Stomach (tissue), 19 donors: ENCODE measurements at places on chromosomes 2 and 18. TPM values are rescaled to one million over a fixed set of nuclear protein-coding genes. Genes with fewer than 3 reads are reported as not detected.

Gene ZNF892
- total RNA-seq, result 6.1 TPM

Gene CAPN14
- 1.3 TPM for total RNA-seq

Gene C2orf78
- total RNA-seq, result not detected

Gene MERTK
- 6.1 TPM for total RNA-seq

Gene COL4A4
- total RNA-seq, result 3.5 TPM

Gene CDK15
- total RNA-seq, result 3.6 TPM

Gene MGAT5
- 125 TPM for total RNA-seq

Gene LOXL3
- 11.6 TPM for total RNA-seq

GRCh38 chr18:77560341-77560992 is 310.8 kb downstream of the GALR1 start:
- no peak overlapping the region for H3K4me3 ChIP-seq
- no peak for DNase-seq
- H3K4me1 ChIP-seq, result no peaks in the 10 kb centered on the region
- H3K27me3 ChIP-seq, result no peaks in the 10 kb centered on the region

- H3K27ac ChIP-seq, result no peak overlapping the region
- H3K36me3 ChIP-seq, result no peaks in the 10 kb centered on the region
- DNase-seq, result no peak
- H3K27me3 ChIP-seq, result no peaks in the 10 kb centered on the region
These were observed 182.8 kb upstream of the RAB12 start for GRCh38 chr18:8426401-8426800.

- no peaks in the 10 kb centered on the region for H3K27me3 ChIP-seq
- peaks cover 19% of the 10 kb centered on the region for H3K36me3 ChIP-seq
- no peak for DNase-seq
- no peak overlapping the region for H3K4me3 ChIP-seq
These were observed 89.9 kb upstream of the TMEM247 start for GRCh38 chr2:46389417-46389916.

DNA sequence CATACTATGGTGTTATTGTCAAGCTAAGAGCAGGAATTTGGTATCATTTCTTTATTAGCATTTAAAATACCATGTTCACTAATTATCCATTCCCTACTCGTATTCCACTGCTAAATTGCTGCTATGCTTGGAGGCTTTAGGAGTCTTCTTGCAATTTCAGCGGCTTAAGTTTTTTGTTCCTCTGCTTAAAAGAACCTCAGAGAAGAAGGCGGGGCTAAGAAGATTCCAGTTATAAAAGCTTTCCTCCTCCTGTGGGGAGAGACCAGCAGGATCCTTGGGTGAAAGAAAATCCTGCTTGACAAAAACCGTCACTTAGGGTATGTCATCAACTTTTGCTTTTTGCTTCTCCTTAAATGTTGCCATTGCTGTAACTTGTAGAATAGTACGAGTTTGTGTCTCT is at the start of gene TRPM8:
TSS of gene TRPM8 (plus strand) at position 258 of the 400 bp plus-strand sequence. CDS start 9,165 bp downstream, outside the sequence.
- H3K4me3 ChIP-seq, result no peak within 1 kb of the TSS
- DNase-seq, result no peak
- peaks cover 18% of the 10 kb centered on the region for H3K27me3 ChIP-seq
- H3K4me1 ChIP-seq, result no peaks in the 10 kb centered on the region

DNA sequence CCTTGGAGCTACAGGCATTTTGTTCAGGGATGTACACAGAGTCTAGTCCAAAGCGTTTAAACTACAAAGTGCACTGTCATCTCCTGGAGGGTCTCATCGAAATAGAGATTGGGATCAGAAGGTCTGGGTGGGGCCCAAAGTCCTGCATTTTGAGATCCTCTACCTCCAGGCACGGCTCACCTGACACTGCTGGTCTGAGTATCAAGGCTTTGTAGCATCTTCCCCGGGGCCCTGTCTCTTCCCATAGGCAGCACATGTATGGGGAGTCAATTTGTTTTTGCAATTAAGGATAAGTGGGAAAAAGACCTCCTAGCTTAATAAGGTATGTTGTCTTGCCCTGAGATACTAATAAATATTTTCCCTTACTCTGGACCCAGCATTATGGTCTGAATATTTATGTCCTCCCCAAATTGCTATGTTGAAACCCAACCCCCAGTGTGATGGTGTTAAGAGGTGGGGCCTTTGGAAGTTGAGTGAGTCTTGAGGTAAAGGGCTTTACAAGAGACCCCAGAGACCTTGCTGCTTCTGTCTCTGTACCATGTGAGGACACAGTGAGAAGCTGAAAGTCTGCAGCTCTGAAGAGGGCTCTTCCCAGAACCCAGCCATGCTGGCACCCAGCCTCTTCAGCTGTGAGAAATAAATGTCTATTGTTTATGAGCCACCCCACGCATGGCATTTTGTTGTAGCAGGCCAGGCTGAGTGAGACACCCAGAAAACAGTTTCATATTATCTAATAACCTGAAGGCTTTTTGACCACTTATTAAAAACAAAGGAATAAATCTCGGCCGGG is 258.7 kb upstream of the HS6ST1 start:
- H3K4me3 ChIP-seq, result no peak overlapping the region
- H3K4me1 ChIP-seq, result no peaks in the 10 kb centered on the region
- no peak overlapping the region for H3K27ac ChIP-seq
- no peaks in the 10 kb centered on the region for H3K36me3 ChIP-seq

GRCh38 chr2:368386-368785 is 80.5 kb upstream of the ALKAL2 start:
- H3K27ac ChIP-seq, result no peak overlapping the region
- DNase-seq, result no peak
- no peaks in the 10 kb centered on the region for H3K4me1 ChIP-seq
- H3K27me3 ChIP-seq, result no peaks in the 10 kb centered on the region
- H3K36me3 ChIP-seq, result no peaks in the 10 kb centered on the region

DNA sequence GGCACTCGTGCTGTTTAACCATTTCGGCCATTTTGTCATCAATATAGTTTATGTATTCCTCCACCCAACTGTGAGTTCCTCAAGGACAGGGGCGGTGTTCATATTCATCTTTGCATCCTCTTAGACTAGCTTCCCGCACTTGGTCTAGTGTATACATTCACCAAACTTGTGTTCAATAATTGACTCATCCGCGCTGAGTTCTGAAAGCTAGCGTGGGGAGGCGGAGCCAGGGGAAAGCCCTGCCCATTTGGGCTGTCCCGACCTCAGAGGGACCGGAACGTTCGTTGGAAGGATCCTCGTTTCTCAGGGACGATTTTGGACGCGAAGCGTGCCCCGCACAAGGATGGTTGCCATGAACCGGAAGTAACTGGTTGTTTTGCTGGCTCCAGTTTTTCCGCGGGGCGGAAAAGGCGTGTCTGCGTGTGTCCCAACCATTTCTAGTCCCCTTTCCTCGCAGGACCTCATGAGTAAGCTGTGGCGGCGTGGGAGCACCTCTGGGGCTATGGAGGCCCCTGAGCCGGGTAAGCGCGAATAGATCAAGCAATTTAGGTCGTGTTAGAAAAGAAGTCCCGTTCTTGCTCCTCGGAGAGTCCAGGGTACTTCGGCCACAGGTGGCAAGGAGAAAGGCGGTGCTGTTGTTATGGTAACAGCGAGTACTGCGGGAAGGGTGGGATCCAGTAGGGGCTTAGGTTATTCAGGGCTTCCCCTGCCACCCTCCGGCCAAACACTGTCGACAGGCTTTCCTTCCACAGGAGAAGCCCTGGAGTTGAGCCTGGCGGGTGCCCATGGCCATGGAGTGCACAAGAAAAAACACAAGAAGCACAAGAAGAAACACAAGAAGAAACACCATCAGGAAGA is at the start of gene INO80B:
TSS of gene INO80B (plus strand) at position 434 of the 858 bp plus-strand sequence. CDS start at position 464, 30 bp downstream.
- DNase-seq, result peak; percentile 99
- no peaks in the 10 kb centered on the region for H3K27me3 ChIP-seq
- H3K36me3 ChIP-seq, result no peaks in the 10 kb centered on the region
- peak within 1 kb of the TSS; percentile 68 for H3K4me3 ChIP-seq
- peaks cover 45% of the 10 kb centered on the region for H3K4me1 ChIP-seq
- peak within 1 kb of the TSS; percentile 72 for H3K27ac ChIP-seq

DNA sequence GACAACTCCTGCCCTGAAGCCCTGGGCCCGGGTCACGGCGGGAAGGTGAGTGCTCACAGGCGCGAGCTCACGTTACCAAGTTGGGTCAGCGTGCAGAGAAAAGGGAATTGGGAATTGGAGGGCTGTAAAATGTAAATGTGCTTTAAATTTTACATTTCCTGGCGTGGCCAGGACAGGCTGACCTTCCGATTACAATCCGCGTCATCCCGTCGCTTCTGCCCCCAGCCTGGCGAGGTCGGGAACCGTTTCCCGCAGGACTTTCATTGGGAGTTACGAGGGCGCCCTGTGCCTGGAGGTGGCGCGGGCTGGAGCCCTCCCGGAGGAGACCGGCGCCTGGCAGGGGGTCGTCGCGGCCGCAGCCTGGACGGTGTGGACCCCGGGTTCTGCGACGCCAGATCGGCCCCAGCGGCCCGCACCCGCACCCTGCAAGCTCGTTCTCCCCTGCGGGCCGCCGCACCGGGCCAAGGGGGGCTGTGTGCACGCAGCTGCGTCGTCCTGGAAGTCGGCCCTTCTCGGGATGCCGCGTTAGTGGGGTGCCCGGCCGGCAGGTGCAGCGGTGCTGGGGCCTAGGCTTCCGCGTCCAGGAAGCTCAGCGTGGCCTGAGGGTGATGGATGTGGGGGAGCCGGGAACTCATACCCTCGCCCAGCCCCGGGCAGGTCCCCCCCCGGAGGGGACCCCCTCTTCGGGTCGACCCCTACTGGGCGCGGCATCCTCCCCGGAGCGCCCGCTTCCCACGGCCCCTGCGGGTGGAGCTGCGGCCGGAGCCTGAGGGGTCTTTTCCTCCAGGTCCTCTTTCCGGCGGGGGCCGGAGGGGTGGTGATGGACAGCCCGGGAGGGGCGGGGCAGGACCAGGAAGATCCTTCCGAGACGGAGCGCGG is 63.9 kb downstream of the LRRFIP1 start:
- H3K27me3 ChIP-seq, result no peaks in the 10 kb centered on the region
- H3K4me3 ChIP-seq, result peak overlapping the region; percentile 65
- DNase-seq, result peak; percentile 78
- H3K36me3 ChIP-seq, result no peaks in the 10 kb centered on the region
- H3K4me1 ChIP-seq, result peaks cover 82% of the 10 kb centered on the region
- peak overlapping the region; percentile 95 for H3K27ac ChIP-seq

DNA sequence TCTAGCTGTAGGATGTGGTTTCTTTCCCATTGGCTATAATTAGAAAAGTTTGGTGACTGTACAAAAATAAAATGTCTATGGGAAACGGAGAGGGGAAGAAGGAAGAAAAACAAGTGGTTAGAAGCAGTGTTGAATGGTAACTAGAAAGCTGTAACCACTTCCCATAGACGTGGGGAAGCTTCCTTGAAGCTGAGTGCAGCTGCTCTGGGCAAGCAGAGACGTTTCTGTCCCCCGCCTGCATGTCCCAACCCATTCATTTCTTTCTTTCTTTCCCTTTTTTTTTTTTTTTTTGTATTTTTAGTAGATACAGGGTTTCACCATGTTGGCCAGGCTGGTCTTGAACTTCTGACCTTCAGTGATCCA is 367.8 kb upstream of the HS6ST1 start:
- H3K36me3 ChIP-seq, result no peaks in the 10 kb centered on the region
- no peaks in the 10 kb centered on the region for H3K4me1 ChIP-seq
- no peak overlapping the region for H3K27ac ChIP-seq
- peak; percentile 37 for DNase-seq
- H3K27me3 ChIP-seq, result no peaks in the 10 kb centered on the region

DNA sequence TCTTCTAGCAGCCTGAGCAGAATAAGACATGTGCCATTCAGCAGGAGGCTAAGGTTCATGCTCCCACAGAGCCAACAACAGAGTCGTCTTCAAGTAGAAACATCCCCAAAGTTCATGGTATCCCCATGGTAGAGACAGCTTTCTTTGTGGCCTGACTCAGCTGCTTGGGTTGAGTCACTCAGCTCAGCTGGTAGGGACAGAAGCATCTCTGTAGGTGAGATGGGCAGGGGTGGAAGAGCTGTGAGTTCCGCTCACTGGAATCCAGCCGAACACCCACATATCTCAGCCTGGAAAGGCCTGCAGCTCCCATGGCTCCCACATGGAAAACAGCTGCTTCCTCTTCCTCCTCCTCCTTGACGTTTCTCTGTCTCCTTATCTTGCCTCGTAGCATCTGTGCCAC is 792.7 kb downstream of the RNF144A start:
- no peak overlapping the region for H3K27ac ChIP-seq
- no peaks in the 10 kb centered on the region for H3K4me1 ChIP-seq
- no peaks in the 10 kb centered on the region for H3K27me3 ChIP-seq
- no peaks in the 10 kb centered on the region for H3K36me3 ChIP-seq

- peak overlapping the region; percentile 44 for H3K27ac ChIP-seq
- no peak overlapping the region for H3K4me3 ChIP-seq
- peak; percentile 42 for DNase-seq
- H3K36me3 ChIP-seq, result no peaks in the 10 kb centered on the region
- peaks cover 59% of the 10 kb centered on the region for H3K4me1 ChIP-seq
These were observed 178.8 kb downstream of the ICOS start for GRCh38 chr2:204115137-204116056.

GRCh38 chr2:120791243-120791961 is 55.7 kb downstream of the GLI2 start:
- no peaks in the 10 kb centered on the region for H3K4me1 ChIP-seq
- no peak for DNase-seq
- no peaks in the 10 kb centered on the region for H3K27me3 ChIP-seq
- no peak overlapping the region for H3K4me3 ChIP-seq
- no peaks in the 10 kb centered on the region for H3K36me3 ChIP-seq

- H3K27me3 ChIP-seq, result no peaks in the 10 kb centered on the region
- no peaks in the 10 kb centered on the region for H3K36me3 ChIP-seq
- peak overlapping the region; percentile 68 for H3K27ac ChIP-seq
- no peak overlapping the region for H3K4me3 ChIP-seq
These were observed 58.5 kb downstream of the HS1BP3 start for GRCh38 chr2:20592106-20593071.

GRCh38 chr2:23385748-23386338 is 864 bp downstream of the KLHL29 start:
- peak overlapping the region; percentile 95 for H3K27ac ChIP-seq
- H3K4me3 ChIP-seq, result peak overlapping the region; percentile 71
- DNase-seq, result peak; percentile 51
- H3K4me1 ChIP-seq, result peaks cover 15% of the 10 kb centered on the region

GRCh38 chr2:125667630-125668029 is 988.3 kb upstream of the GYPC start:
- H3K36me3 ChIP-seq, result no peaks in the 10 kb centered on the region
- no peak for DNase-seq
- H3K27ac ChIP-seq, result no peak overlapping the region
